ENCODE measurements at places on chromosomes 6 and 20.

DNA sequence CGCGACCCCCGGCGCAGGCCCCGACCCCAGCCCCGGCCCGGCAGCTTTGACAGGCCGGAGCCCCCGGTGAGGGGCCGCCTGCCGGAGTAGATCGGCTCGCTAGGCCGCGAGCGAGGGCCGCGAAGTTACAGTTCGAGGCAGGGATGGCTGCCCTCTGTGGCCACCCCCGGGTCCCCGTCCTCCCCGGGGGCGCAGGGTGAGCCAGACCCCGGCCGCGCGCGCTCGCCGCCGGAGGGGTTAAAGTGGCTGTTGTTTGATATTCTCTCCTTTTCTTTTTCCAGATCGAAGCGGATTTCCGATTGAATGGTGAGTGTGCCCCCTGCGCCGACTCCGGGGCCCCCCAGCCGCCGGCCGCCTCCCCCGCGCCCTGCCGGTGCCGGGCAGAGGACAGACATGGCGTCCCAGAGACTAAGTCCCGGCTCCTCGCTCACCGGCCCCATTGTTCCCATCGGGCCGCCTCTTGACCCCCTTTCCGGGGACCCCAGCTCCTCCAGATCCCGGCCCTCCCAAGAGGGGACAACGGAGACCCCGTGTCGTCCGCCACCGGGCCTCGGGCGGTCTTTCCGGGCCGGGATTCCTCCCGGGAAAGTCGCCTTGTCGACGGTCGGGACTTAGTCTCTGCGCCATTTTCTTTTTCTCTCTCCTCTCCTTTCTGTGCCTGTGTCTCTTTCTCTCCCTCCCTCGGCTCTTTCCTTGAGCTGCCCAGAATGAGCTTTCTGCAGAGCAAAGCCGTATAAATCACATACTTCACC is 704 bp downstream of the TOP1 start:
- peak; percentile 71 for DNase-seq

GRCh38 chr6:73231986-73232391 is 6.7 kb upstream of the KHDC1L start:
- DNase-seq: no peak

DNA sequence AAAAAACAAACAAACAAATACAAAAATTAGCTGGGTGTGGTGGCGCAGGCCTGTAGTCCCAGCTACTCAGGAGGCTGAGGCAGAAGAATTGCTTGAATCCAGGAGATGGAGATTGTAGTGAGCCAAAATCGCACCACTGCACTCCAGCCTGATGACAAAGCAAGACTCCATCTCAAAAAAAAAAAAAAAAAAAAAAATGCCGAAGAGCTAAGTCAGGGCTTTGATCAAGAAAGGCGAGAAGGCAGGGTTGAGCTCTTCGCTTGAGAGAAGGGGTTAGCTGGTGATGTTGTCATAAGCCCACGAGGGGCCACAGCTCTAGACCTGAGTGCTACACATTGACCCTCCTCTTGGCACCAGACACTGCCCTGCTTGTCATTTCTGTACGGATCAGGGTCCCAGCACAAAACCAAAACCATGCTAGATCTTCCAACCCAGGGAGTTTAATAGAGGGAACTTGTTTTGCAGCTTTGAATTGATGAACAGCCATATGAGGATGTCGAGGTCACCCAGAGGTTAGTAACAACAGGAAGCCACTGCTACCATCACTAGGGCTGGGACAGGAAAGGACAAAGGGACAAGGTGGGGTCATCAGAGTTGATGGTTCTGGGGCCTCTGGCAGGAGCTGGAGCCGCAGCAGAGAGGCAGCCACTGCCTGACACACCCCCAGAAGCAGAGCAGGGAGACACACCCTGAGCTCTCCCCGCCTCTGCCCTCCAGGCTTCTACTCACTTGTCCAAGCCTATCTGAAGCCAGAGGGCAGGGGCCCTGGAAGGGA is 122.7 kb downstream of the SNX5 start:
- DNase-seq: no peak

- no peak for DNase-seq
These were observed 30.2 kb upstream of the IL17A start for GRCh38 chr6:52155791-52156576.

DNA sequence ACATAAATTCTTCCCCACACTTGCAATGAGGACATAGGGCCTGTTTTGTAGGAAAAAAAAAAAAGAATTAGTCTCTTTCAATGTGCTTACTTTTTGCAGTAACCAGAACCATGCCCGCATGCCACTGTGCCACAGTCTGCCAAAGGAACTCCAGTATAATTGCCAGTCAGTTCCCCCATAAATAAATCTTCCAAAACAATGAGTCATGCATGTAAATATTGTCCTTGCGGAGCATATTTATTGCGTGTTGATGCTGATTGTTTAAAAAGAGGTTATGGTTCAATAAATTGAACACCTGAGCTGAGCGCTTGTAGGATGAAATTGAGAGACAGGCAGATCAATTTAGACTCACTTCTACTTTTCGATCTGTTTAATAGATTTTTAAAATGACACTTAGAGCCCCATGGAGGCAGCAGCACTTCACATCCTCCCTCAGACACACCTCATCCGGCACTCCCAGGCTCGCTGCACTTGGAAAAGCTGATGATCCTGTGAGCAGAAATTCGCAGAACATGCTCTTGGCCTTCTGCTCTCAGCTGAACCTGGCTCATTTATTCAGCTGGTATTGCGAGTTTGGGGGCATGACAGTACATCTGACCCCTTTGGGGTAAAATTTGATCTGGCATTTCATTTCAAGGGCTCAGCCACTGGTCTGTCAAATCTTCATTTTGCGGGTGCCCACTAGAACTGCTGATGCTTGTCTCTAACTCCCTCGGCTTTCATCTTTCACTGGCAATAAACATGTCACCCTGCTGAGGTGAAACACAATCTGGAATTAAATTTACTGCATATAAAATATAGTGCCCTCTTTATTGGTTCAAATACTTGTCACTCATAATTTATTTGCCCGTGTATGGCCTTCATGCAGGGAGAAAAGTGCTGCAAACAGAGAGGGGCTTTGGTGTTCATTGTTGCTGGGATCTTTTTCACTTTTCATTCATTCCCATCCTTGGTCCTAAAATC is 371.1 kb upstream of the POU3F2 start:
- DNase-seq: no peak

All from activated naive CD8-positive, alpha-beta T cell treated with anti-CD3 and anti-CD28 coated beads, Interleukin-2, amount 10 ng/mL, durations not matched to agents 7 days and 5 days (primary cell).